Esophagus squamous epithelium (tissue), 5 donors: ENCODE measurements at places on chromosomes 12 and 14.

- no peak for DNase-seq
Observed at GRCh38 chr12:52238207-52238840, 5.3 kb downstream of the KRT7 start.

GRCh38 chr14:74299061-74299545, 3.6 kb downstream of the ABCD4 start:
- DNase-seq, result no peak

GRCh38 chr12:5803532-5803931, 141.5 kb downstream of the ANO2 start:
- no peak for DNase-seq

DNA sequence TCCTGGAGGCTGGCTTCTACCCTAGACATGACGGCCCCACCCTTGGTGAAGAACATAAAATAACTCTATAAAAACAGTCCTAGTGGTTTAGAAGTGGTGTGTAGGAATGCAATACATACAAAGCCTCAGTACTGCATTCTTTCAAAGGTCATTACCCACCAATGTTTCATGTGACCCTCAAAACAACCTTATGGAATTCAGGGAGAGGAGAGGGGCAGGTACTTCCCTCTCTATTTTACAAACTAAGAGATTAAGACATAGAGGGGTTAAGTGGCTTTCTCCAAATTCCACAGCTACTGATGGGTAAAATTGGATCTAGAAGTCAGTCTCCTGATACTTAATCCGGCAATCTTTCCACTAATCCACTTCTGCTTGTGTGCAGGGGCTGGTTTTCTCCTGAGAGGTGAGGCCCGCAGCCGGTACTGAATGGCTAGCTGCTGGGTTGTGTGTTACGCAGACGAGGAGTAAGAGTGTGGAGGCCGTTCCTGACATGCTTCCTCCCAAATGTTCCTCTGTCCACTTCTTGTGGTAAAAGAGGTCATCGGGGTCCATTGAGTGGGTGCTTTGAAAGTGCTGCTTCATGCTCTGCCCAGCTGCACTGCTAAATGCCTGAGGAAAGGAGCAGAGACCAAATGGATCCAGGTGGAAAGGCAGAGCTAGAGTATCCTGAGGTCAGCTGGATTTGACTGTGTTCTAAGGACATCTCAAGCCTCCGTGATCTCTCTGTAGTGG, 16.2 kb downstream of the SLC7A8 start:
- no peak for DNase-seq

- no peak for DNase-seq
Observed at GRCh38 chr12:52156757-52157565, 34.9 kb downstream of the KRT80 start.

- no peak for DNase-seq
Observed at GRCh38 chr12:132154341-132154761, 10.1 kb downstream of the NOC4L start.

DNA sequence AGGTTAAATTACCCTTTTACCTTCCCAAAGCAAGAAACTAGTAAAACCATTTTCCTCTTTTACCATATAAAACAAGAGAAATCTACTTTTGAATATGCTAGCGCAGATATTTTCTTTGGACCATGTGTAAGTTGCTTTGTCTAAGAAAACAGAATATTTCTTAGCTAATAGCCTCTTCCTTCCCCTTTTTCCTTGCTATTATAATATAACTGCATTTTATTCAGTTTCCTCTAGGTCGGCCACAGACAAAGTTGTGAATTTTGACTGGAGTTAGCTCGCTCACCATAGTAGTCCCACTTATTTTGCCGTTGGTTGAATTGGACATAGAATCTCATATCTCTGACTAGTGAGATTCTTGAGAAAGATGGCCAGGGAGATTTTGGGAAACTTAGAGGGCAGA, 115.6 kb downstream of the PLEKHA5 start:
- DNase-seq, result no peak

DNA sequence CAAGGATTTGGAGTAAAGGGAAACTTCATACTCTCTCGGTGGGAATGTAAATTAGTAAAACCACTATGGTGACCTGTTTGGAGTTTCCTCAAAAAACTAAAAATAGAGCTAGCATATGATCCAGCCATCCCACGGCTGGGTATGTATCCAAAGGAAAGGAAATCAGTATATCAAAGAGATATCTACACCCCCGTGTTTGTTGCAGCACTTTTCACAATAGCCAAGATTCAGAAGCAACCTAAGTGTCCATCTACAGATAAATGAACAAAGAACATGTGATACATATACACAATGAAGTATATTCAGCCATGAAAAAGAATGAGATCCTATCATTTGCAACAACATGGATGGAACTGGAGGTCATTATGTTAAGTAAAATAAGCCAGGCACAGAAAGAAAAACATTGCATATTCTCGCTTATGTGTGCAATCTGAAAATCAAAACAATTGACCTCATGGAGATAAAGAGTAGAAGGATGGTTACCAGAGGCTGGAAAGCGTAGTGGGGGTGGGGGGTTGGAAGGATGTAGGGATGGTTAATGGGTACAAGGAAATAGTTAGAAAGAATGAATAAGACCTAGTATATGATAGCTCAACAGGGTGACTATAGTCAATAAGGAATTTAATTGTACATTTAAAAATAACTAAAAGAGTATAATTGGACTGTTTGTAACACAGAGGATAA, 468.0 kb downstream of the BCAT1 start:
- no peak for DNase-seq

- no peak for DNase-seq
Observed at GRCh38 chr12:78696267-78696666, 168.3 kb upstream of the SYT1 start.
